ENCODE measurements at places on chromosomes 5 and 9.

DNA sequence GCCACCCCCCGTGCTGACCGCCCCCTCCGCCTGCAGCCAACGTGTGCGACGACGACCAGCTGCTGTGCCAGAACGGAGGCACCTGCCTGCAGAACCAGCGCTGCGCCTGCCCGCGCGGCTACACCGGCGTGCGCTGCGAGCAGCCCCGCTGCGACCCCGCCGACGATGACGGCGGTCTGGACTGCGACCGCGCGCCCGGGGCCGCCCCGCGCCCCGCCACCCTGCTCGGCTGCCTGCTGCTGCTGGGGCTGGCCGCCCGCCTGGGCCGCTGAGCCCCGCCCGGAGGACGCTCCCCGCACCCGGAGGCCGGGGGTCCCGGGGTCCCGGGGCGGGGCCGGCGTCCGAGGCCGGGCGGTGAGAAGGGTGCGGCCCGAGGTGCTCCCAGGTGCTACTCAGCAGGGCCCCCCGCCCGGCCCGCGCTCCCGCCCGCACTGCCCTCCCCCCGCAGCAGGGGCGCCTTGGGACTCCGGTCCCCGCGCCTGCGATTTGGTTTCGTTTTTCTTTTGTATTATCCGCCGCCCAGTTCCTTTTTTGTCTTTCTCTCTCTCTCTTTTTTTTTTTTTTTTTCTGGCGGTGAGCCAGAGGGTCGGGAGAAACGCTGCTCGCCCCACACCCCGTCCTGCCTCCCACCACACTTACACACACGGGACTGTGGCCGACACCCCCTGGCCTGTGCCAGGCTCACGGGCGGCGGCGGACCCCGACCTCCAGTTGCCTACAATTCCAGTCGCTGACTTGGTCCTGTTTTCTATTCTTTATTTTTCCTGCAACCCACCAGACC is 80.2 kb downstream of the NTNG2 start:
- peak; percentile 33 for DNase-seq

DNA sequence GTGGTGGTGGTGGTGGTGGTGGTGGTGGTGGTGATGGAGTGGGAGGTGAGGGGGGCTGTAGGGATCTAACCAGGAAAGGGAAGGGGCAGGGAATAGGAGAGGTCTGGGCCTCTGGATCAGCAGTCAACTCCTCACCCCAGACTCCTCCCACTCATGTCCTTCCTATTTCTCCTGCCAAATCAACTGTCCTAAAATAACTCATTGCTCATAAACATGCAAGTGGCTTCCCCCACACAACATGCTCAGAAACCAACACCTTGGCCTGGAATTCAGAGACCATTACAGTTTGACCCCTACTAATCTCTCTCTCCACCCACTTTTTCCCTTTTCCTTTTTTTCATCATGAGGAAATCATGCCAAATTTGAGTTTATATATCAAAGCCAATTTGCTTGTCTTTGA is 8.4 kb upstream of the FSD1L start:
- no peak for DNase-seq

DNA sequence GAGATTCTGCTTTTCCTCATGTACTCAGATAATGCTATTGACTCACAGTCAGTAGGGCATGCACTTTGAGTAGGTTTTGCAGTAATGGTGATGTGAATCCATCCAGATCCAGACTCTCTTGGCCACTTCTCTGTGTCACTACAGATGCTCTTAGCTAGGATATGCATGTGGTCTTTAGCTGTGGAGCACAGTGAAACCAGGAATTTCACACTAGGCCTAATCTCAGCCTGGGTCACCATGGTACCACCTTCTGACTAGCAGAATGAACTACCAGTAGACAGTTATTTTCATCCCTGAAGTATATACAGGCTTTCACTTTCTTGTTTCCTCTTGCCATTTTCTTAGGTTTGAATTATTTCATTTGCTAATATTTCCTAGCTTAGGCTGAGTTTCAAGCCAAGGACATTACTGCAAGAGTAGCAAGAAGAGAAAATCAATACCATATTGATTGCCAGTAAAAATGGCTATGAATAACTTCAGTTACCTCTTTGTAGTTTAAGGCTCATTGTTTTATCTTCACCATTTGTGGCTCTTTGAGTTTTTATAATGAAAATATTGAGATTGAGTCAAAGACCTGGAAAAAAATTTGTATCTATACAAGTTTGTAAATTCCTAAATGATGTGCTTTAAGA is 28.4 kb upstream of the CSNK1G3 start:
- DNase-seq, result no peak

DNA sequence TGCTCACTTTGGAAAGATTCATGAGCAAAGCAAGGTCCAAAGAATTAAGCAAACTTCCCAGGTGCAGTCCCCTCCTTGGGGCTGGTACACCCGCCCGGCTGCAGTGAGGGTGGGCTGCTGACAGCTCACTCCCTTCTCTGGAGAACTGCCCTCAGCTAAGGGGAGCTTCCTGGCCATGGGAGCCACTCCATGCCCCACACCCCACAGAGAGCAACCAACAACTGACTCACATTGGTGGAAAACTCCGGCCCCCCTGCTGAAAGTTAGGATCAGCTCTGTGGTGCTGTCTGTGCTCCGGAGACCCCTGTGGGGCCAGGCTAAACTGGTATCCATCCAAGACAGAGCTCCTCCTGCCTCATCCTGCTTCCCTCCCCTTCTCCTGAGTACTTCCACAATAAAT is 223.0 kb downstream of the GABBR2 start:
- no peak for DNase-seq

Measured in activated CD4-positive, alpha-beta T cell treated with anti-CD3 and anti-CD28 coated beads, Interleukin-10, Interleukin-2, amounts not matched to agents 100 ng/mL and 50 ng/mL, durations not matched to agents 16 hours and 8 hours (primary cell).